ENCODE measurements at places on chromosomes 13 and 19.

DNA sequence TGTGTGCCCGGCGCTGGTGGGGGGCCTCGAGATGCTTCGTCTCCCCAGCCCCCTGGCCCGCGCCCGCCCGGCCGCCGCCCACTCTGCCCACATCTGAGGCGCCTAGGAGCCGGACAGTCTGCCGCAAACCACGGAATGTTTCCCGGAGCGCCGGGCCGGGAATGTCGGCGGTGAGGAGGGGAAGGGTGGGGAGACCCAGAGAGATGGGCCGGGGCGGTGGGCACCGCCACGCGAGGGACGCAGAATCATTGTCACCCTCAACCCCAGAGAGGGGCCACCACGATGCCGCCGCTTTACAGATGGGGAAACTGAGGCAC is 46.1 kb upstream of the NFIC start:
- DNase-seq, result no peak

- DNase-seq, result no peak
Observed at GRCh38 chr13:42847891-42848663, 66.7 kb downstream of the FAM216B start.

GRCh38 chr13:91106565-91106964 is 240.9 kb upstream of the MIR17HG start:
- DNase-seq, result no peak

GRCh38 chr13:30738526-30739236 is 3.3 kb downstream of the ALOX5AP start:
- DNase-seq, result no peak

DNA sequence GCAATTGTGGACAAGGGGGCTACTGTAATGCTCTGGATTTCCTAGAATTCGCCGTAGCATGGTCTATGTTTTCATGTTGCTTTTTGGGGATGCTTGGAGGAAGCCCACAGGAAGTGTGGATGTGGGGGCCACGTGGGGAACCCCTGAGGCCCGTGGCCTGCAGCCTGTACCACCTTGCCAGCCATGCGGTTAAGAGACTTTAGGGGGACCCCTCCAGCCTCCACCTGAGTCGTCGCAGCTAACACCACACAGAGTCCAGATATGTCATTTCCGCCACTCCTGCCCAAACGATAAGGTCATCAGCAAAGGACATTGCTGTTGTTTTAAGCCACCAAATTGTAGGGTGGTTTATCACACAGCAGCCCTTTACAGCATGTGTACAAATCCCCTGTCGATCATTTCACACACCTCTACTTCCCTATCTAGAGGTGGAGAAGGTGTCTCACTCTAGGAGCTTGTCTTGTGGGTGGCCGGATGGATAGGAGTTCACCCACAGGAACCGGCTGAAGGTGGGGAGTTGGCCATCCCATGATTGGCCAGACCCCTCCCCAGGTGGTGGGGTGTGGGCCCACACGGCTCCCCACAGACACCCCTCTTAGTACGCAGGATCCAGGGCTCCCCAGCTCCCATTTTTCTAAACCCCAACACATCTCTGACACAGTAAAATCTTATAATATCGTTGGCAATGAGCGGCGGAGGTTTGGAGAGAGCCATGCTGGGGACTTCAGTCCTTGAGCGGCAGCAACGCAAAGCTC is 226.7 kb downstream of the TEX29 start:
- DNase-seq, result no peak
